ENCODE measurements at places on chromosomes 5 and 9.

GRCh38 chr5:73443829-73444498 is 4.6 kb downstream of the FOXD1 start:
- DNase-seq, result no peak

GRCh38 chr9:134233022-134233421 is 68.7 kb upstream of the RNU6ATAC start:
- no peak for DNase-seq

DNA sequence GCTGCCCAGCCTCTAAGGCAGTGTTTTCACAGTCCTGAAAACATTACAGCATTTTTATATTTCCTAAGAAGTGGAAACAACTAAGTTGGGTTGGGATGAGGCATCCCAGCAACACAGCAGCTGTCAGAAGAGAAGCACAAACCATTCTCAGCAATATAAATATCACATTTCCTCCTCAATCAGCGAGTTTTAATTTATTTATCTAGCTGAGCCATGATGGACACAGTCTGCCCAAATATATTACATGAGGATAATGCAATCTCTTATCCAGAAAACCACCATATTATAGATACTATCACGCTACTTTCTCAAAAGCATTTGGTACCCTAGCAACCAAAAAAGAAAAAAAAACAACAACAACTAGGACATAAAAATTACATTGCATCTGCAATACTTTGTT is 158.5 kb downstream of the FSTL4 start:
- no peak for DNase-seq

DNA sequence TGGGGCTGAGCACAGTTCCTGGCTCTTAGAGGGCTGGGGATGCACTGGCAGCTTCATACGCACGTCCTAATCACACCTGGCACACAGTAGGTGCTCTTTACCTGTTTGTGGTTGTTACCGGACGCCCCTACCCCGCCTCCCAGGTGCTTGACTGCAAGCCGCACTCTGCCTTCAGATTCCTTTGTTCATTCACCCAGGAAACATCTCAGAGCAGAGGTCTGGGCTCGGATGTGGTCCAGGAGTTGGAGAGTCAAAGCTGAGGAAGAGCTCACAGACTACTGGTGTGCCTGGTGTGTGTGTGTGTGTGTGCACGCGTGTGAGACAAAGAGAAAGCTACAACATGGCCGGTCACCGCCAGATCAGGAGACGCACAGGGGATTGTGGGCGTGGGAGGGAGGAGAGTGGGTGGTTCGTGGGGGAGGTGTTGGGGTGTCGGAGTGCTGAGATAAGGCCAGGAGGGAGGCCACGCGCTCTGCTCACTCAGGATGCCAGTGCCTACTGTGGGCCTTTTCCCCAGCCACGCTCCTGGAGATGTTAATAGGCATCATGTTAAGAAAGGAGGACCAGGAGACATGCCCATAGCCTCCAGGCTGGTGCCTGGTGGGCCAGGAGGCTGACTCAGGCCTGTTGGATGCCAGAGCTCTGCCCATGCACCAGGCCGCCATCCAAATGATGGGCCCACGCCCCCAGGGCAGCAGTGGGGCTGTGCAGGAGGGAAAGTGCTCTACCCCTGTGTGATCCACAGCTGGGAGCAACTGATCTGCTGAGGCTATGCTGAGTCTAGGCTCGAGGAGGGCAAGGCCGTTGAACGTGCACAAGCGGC is 39.9 kb downstream of the CRB2 start:
- no peak for DNase-seq

GRCh38 chr9:70506159-70506558 is 91.7 kb upstream of the KLF9 start:
- no peak for DNase-seq

- no peak for DNase-seq
These were observed 35.3 kb upstream of the CDKN2AIPNL start for GRCh38 chr5:134446938-134447337.

- no peak for DNase-seq
These were observed 1.4 kb upstream of the CIZ1 start for GRCh38 chr9:128192601-128193371.

DNA sequence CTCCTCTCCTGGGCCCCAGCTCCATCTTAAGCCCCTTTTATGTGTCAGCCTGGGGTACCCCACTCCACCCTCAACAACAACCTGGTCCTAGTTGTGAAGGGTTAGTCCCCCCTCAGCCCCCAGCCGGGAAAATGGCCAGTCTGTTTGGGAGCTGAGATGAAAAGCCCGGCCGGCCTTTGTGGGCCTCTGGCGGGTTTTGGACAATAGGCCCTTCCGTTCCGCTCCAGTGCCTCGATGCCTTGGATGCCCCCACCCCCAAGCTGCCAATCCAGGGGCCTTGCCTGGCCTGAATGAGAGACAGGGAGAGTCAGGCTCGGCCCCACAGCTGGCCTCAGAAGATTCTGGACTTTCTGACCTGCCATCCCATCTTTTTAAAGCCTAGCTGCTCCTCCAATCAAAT is 9.2 kb downstream of the CNTFR start:
- DNase-seq, result peak; percentile 37

All from head of caudate nucleus (tissue), 42 donors.